ENCODE measurements at places on chromosomes 7 and 10.

DNA sequence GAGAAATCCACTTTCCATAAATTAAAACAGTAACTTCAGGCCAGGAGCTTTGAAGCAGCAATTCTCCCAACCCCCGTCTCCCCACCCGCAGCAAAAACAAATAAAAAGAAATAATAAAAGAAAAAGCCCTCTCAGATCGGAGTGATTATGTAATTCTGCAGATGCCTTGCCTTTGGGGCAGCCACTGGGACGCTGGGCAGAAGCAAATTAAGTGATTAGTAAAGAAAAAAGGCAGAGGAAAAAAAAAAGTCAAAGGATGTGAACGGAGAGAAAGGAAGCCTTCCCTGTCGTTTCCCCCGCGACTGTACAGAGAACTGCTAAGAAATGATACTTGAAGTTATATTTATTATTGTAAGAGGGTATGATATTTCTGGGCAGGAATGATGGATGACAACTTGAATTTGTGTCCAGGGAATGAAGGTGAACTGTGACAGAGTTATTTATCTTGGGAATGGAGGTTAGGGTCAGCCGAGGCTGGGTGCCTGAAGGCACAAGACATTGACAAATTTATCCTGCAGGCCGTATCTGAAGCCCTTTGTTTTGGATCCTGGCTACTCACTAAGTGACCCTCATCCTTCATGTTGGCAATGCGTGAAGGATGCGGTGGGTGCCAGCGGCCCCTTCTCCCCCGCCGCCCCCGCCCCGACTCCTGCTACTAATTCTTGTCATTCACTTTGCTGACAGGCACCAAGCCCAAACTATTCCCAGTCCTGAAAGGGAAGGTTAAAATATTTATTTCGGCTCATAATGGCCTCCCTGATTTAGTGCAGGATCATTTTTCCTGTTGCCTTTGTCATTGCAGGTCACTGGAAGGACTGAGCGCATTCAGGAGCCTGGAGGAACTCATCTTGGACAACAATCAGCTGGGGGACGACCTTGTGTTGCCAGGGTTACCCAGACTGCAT is 604.0 kb downstream of the LRMDA start:
- no peak for DNase-seq

DNA sequence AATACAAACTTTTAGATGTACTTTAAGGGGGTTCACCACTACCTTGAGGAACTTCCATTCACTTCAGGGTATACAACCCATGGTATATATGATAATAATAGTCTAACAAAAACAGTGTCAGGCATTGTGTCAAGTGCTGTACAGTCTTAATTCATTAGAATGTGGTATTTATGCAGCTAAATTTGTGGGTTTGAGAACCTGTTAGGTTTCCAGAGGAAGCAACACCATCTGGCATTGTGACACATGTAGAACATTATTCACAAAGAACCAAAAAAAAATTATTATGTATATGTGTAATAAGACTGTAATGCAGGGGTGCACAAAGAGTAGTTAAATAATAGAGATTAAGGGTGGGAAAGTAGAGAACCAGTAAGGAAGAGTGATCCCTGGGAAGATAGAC is 26.3 kb downstream of the TMEM60 start:
- no peak for DNase-seq

GRCh38 chr10:113647812-113648211 is 16.0 kb downstream of the NRAP start:
- DNase-seq: no peak

DNA sequence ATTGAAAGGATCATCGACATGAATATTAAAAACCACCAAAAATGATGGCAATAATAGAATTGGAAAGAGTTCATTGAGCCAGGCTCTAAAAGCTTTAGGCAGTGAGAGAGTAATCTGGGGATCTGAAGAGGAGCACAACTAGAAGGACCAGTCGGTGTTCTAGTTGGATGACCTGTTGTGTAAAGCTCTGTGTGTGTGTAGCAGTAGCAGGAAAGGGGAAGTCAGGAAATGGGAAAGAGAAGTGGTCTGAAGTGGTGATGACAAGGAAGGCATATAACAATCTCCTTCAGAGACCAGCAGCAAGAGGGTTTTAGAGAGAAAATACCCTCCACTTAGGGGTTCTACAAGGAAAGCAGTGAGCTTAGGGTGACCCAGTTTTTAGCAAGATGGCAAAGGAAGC is 539.2 kb downstream of the HTR7 start:
- no peak for DNase-seq

- DNase-seq: no peak
Observed at GRCh38 chr7:108136191-108136688, 6.1 kb upstream of the LAMB4 start.

DNA sequence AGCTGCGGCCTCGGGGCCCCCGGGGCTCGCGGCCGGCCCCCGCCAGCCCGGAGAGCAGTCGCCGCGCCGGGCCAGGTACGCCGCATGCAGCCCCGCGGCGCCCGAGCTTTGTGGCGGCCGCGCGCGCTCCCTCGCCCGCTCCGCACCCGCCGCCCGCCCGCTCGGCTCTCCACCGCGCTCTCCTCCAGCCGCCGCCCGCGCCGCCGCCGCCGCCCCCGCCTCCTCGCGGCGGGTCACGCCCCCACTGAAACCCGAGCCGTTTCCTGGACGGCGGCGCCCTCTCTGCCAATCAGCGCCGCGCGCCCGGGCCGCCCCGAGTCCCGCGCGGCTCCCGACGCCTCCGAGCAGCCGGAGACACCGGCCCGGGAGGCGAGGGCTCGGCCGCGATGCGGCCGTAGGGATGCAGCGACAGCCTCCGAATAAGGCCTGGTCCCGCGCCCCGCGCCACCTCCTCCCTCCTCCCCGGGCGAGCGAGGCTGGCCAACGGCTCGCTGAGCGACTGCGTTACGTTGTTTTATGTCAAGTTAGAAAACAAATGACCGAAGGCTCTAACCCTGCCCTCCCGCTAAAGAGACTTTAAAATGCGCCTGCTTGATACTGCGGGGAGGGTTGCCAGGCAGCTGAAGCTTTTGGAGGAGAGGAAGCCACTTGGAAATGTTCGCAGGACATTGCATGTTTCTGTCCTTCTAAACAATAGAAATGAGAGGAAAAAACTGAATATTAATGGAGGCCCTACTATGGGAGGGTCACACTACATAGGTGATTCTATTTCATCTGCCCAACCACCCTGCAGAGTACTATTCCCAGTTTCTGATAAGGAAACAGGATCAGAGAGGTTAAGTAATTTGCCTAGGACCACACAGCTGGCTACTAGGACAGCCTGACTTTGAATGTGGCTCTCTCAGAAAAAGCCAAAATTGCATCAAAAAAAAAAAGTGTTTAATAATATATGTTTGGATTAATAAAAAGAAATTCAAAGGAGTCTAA is at the start of gene FGFR2:
FGFR2 (minus strand) TSS at position 182 of the 987 bp plus-strand sequence. CDS start 4,627 bp downstream, outside the sequence.
- no peak for DNase-seq

DNA sequence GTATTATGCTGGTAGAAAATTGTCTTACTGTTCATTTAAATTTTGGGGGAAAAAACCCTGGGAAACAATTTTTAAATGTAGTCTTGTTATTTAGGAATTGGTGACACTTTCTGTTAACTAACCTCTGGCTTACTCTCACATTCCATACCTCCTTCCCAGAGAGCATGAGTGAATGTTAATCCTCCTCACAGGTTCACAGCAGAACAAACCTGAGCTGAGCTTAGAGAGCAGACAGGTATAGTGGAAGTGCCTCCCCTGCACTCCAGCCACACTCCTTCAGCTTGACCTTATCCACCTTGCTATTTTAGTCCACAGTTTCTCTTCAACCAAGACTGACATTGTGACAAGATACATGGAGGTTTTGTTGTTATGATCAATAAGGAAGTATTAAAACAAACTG is 235.9 kb downstream of the FOXP2 start:
- no peak for DNase-seq

DNA sequence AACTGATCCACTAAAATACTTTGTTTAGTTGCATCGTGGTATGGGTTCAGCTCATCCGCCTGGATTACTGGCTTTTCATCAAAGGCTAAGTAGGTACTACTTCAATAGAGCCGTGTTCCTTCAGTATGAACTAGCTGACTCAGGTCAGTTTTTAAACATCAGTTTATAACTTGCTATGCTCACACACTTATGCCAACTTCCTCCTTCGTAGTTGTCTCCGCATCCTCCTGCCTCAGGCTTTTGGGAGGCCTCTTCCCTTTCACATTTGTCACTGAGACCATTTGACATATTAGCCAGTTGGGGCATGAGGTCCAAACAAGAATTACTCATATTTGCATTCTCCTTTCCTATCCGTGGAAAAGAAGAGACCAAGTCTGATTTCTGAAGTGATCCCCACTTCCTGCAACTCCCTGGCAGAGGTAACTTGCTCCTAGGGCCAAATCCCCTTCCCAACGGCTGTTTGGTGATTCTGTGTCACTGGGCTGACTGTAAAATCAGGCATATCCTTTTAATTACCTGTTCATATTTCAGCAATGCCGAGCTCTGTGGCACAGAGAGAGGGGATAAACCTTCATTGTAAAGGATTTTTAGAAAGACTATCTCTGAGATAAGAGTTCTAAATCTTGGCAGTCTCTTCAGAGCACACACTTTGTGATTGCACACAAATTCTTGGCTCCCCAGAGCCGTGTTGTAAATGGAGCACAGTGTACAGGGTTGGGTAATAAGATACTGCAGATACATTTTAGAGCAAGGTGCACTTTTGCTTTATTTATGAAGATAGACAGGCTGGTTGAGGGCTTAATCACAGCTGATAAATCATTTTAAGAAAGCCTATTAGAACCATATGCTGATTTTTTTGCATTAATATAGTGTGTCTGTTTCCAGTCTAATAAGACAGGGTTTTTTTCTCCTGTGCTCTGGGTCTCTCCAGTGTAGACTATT is 108.0 kb downstream of the CREB5 start:
- no peak for DNase-seq

- DNase-seq: no peak
Observed at GRCh38 chr10:4279655-4280054, 494.6 kb upstream of the KLF6 start.

DNA sequence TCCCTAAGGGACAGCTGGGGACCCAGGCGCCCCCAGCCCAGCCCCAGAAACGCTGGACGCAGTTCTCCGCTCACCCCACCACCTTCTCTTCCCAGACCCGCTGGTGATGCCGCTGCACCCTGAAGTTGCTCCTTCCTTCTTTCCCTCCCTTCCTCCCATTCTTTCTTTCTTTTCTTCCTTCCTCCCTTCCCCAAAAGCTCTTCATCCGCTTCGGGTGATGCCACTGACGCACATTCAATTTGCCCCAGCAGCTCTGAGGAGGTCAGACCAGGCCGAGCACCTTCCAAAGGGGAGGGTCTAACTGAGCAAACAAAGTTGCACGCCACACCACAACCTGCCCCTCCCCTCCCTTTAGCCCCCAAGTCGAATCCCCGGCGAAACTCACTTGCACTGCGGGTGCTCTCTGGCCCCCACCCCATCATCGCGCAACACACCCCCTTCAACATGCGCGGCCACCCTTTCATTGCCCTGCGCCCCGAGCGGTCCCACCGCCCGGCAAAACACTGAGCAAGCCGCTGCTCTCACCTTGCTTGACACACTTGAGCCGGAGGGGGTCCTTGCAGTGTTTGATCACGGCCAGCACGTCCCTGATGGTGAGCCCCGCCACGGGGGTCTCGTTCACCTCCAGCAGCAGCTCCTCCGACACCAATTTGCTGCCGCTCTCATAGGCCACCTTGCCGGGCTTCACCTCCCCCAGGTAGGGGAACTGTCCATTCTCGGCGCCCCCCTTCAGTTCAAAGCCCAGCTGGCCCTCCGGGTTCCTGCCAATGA is 787 bp downstream of the MAGI2 start:
- DNase-seq: no peak

DNA sequence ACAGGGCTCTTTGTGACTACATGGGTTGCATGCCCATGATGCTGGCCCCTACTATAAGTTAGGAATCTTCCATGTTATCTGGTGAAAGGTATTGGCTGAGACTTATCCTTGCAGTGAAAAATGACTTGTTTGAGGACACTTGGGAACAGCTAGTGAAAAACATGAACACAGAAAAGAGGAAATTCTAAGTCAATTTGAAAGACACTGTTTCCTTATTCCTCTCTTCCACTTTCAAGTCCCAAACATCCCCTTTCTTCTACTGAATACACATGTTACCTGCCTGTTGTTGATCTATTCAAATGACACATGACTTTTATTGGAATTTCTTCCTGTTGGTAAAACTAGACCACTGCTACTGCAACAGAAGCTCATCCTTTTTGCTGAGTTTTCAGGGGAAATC is 29.5 kb upstream of the PRKCQ start:
- no peak for DNase-seq

GRCh38 chr10:131833446-131834080 is 67.2 kb upstream of the PPP2R2D start:
- DNase-seq: no peak

GRCh38 chr7:75055155-75055554 is 18.4 kb downstream of the RCC1L start:
- no peak for DNase-seq
